Bone marrow (tissue), 2 donors: ENCODE measurements at places on chromosomes 2 and 18.
A peak's percentile ranks its signal among the peaks of the same experiment; 100 is the strongest.

- DNase-seq: no peak
Observed at GRCh38 chr2:3060049-3060448, 317.6 kb downstream of the EIPR1 start.

DNA sequence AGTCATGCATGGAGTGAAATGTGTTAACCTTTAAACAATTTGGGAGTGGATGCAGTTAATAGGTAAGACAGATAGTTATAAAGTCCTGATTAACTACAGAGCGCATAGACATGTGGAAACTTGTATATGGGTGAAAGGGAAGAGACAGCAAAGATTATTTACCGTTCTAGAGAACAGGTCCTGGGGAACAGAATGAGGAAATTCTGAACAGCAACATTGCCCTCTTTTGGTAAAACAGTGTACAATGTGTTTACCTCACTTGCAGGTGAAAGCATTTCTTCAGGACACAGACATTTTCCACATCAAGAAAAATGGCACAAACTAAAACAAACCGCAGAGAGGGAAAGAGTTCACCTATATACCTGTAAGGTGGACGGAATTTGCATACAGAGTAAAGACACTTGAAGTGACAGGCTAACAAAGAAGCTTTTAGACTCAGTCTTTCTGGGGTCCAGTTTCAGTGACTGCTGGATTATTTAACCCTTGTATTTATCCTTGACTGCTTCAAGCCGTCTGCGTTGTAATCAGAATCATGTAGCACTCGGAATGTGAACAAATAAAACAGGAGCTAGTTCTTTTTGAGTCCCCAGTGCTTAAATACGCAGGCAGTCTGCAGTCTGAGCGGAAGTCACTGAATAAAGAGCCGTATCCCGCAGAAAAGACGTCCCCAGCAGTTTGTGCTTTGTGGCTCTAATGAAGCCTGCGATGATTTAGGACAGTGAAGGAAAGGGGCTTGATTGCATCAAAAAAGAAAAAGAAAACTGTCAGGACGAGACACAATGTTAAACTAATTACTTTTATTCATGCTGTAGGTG lies 364.8 kb upstream of the GALNT5 start:
- DNase-seq: peak; percentile 8

GRCh38 chr2:237122214-237122666 lies 36.6 kb downstream of the COPS8 start:
- no peak for DNase-seq

- no peak for DNase-seq
Observed at GRCh38 chr2:214051585-214051984, 359.3 kb upstream of the VWC2L start.

GRCh38 chr2:237686659-237687136 lies 59.3 kb downstream of the LRRFIP1 start:
- DNase-seq: no peak

DNA sequence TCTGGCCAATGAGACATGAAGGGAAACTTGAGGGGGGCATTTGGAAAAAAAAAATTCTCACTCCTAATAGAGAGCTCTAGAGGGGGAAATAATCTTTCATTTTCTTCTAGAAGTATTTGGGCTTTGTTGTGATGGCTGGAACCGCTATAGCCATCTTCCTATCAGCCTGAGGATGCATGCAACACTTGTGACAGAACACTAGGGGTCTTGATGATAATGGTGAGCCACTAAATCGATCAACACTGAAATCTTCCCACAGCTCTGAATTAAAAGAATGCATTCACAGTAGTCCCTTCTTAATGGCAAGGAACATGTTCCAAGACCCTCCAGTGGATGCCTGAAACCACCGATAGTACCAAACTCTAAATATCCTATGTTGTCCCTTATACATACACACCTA lies 325.3 kb downstream of the LNPK start:
- no peak for DNase-seq
